ENCODE measurements at places on chromosomes 2 and 18.

- no peak overlapping the region for H3K27ac ChIP-seq
- no peaks in the 10 kb centered on the region for H3K27me3 ChIP-seq
- H3K4me1 ChIP-seq = no peaks in the 10 kb centered on the region
- H3K4me3 ChIP-seq = no peak overlapping the region
- no peaks in the 10 kb centered on the region for H3K36me3 ChIP-seq
These were observed 208.2 kb downstream of the SLC8A1 start for GRCh38 chr2:40243581-40244187.

GRCh38 chr18:46764586-46764985 is 7.7 kb upstream of the ST8SIA5 start:
- no peaks in the 10 kb centered on the region for H3K4me1 ChIP-seq
- DNase-seq = no peak
- H3K27ac ChIP-seq = no peak overlapping the region
- H3K4me3 ChIP-seq = no peak overlapping the region

DNA sequence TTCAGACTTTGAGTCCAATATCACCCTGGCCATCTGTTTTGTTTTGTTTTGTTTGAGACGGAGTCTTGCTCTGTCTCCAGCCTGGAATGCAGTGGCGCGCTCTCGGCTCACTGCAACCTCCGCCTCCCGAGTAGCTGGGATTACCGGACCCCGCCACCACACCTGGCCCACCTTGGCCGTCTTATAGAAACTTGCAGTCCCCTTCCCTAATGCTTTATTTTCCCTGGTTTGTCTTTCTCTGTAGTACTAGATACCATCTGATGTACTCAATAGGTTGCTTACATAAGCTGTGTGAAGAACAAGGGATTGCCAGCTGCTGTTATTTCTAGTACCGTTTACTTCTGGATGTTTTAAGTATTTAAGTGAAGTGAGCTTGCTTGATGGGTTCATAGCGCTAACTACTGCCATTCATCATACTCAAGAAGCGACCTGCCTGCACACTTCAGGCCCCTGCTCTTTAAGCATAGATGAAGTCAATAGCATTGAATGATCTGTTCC is 1.2 kb downstream of the RPL31 start:
- DNase-seq = no peak
- peak overlapping the region; percentile 97 for H3K4me3 ChIP-seq
- peak overlapping the region; percentile 95 for H3K27ac ChIP-seq
- H3K4me1 ChIP-seq = peaks cover 42% of the 10 kb centered on the region
- H3K27me3 ChIP-seq = no peaks in the 10 kb centered on the region
- H3K36me3 ChIP-seq = peaks cover 65% of the 10 kb centered on the region

GRCh38 chr2:37713258-37713700 is 41.8 kb upstream of the CDC42EP3 start:
- H3K36me3 ChIP-seq = no peaks in the 10 kb centered on the region
- no peak for DNase-seq
- H3K27ac ChIP-seq = no peak overlapping the region
- no peak overlapping the region for H3K4me3 ChIP-seq
- H3K27me3 ChIP-seq = no peaks in the 10 kb centered on the region
- peaks cover 24% of the 10 kb centered on the region for H3K4me1 ChIP-seq

DNA sequence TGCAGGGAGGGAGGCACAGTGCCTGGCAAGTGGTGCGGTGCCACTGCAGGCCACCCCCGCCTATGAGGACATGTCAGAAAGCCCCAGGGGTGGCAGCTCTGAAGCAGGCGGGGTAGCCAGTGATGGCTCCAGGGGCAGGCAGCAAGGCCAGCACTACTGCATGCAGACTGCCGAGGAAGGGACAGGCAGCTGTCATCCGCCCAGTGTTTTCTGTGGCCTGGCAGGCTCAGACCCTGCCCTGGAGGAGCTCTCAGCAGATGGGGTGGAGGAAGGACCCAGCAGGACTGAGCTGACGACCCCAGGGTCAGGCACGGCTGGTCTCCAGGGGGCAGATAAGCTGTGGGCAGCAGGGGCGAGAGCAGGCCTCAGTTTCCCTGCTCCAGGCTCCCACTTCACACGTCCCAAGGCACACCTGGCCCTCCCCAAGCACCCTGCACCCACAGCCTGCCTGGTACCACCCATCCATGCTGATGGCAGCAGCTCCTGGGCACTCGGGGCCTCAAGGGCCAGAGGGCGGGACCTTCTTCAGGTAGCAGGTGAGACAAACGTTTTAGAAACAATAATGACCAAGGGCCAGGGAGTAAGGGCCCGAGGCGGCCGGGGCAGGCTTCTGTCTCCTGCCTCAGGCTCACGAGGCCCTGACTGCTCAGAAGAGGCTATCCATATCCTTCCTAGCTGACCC is 48.5 kb downstream of the HS6ST1 start:
- no peak overlapping the region for H3K27ac ChIP-seq
- peak; percentile 7 for DNase-seq
- peaks cover 2% of the 10 kb centered on the region for H3K4me1 ChIP-seq
- H3K36me3 ChIP-seq = peaks cover 26% of the 10 kb centered on the region
- no peak overlapping the region for H3K4me3 ChIP-seq

Data from activated B cell treated with CpG ODN at 0.5 μM for 24 hours (primary cell).